ENCODE measurements at places on chromosomes 6 and 20.

GRCh38 chr20:43949741-43950618 is 35.3 kb downstream of the TOX2 start:
- no peak for DNase-seq

GRCh38 chr6:73923905-73924485 is 228.0 kb downstream of the CD109 start:
- DNase-seq = no peak

DNA sequence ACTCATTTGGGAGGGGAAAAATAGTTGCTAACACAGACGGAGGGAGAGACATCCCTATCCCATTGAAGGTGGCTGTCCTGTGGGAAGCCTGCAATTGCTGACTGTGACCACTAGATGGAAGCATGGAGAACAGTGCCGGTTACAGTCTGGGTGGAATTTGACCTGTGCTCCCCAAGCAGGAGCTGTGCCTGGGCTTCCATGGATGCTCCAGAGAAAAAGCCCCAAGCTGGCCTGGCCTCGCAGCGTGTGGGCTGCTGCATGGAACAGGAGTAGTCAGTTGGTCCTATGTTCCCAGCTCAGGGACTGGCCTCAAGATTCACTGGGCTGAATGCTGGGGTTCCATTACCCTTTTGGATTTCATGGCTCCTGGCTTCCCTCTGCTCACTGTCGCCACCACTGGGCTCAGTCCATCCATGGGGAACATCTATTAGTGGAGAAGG is 116.3 kb upstream of the CHD6 start:
- DNase-seq = peak; percentile 68

DNA sequence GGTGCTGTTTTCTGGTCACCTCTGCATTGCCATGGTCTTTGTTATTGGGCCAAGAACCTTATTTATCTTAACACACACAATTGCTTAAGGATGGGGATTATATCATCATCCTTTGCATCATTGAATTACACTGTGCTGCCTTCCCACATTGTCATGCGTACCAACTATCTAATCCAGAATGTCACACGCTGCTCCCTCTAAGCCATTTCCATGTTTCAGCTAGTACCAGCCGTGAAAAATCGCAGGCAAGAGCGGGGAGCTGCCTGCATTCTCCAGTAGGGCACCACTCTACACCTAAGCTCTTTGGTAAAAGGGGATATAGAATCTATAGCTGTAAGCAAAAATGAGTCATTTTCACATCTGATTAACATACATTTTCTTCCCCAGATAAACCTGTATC is 277.0 kb downstream of the PRL start:
- no peak for DNase-seq

- DNase-seq = peak; percentile 67
Measured at GRCh38 chr6:20693466-20694063, 159.3 kb downstream of the CDKAL1 start.

DNA sequence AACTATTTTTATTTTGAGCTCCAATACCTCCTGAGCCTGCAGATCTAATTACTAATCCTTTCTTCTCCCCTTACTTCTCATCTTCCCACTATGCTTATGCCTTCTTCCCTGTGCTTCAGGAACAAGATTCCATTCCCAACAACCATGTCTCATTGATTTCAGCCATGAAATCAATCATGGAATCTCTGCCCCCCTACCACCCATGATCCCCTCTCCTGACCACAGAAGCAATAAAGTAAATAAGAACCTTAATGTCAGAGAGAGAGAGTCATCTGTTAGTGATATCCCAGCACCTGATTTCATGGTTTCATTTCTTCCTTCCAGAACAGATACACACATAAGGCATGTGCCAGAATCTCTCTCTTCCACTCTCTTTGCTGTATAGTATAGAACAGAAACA is 339.7 kb upstream of the KCNQ5 start:
- no peak for DNase-seq

GRCh38 chr6:55379895-55380294 is 52.6 kb downstream of the GFRAL start:
- no peak for DNase-seq

- no peak for DNase-seq
Measured at GRCh38 chr6:104349191-104349590, 510.5 kb downstream of the HACE1 start.

GRCh38 chr6:4672772-4673171 is 103.4 kb upstream of the CDYL start:
- DNase-seq = no peak

DNA sequence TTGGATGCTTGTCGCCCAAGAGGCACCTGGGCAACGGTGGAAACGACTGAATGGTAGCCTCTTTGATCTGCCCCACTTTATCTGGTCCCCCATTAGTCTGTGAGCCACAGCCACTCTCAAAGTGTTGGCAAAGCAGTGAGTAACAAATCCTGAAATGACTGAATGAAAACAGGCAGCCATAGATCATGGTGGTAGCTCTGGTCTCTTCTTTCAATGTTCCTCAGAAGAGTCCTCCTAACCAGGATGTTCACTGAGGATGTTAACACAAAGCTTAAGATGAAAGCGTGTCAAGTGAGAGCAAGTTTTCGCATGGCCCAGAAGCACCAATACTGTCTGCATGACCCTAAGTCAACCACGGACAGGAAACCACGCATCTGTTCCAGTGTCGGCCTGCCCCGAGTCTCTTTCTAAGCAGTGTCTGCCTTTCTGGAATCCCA is 107.3 kb downstream of the IRF4 start:
- DNase-seq = no peak

- DNase-seq = no peak
Measured at GRCh38 chr6:88119769-88120168, 46.4 kb downstream of the CNR1 start.

DNA sequence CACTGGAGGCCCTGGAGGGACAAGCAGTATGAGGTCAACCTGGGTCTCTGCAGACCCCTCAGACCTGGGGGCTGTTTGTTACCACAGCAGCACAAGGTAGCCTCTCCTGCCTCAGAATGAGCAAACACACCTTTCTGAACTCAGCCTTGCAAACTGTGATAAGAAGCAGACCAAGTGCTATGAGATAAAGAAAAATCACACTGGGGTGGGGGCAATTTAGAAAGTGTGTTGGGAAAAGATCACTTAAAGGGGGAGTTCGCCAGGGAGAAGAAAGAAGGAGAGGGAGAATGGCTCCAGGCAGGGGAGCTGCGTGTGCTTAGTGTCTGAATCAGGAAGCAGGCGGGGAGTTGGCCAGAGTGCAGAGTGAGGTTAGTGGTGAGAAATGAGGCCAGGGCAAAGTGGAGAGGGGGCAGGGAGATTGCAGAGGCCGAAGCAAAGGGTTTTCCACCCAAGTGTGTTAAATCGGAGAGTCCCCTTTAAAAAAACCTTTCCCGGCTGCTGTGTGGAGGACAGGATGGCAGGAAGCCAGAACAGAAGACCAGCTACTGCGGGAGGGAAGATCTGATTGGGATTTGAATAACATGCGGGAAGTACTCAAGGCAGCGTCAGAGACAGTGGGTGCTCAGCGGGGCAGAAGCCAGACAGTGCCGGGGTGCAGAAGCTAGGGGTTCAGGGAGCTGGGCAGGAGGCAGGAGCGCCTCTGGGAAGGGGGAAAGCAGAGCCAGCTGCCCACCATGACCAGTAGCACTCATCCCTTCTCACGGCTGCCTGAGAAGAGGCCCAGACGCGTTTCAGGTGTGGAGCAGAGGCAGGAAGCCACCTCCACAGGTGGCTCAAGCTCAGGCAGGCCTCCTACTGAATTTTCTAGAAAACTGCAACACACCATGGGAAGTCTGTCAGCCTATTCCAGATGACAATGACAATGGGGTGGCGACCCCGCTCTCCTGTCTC is 9.0 kb downstream of the ADA start:
- peak; percentile 76 for DNase-seq

- DNase-seq = no peak
Measured at GRCh38 chr6:36914227-36914794, 28.6 kb downstream of the C6orf89 start.

- no peak for DNase-seq
Measured at GRCh38 chr20:63831993-63832686, 1.1 kb upstream of the ZBTB46 start.

DNA sequence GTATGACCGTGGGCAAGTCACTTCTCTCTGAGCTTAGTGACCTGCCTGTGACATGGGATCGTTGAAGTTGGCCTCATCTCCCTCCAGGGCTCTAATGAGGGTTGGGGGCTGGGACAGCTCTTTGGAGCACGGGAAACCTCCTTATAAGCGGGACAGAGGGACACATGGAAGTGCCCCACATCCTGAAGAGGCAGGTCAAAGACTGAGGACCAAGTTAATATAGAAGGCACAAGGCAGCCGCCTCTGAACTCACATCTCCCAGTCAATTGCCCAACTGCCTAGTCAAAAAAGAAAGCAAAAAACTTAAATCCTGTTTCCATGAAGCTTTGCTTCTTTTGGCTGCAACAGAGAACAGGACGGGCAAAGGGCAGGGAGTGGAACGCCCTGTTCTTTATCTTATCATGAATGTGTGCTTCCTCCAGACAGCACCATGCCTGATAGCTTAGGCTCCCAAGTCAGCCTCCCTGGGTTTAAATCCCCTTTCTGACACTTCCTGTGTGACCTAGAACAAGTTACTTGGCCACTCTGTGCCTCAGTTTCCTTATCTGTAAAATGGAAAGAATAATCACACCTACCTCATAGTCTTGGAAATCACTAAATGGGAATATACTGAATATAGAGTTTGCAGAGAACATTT is 27.1 kb downstream of the LBP start:
- no peak for DNase-seq

DNA sequence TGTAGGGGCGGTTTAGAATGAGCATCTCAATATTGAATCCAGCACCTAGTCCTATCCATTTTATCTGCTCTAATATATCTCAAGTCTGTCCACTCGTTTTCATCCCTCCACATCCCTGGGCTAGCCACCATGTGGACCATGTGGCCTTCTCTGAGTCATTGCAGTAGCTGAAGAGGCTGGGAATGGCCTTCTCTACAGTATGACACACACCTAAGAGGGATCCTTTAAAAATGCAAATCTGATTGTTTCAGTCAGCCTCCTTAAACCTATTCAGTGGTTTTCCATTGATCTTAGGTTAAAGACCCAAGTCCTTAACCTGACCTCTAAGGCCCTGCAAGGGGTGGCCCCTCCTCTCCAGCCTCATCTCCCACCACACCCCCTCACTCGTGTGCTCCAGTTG is 9.4 kb downstream of the RING1 start:
- DNase-seq = no peak

GRCh38 chr20:25046736-25047666 is 10.9 kb downstream of the ACSS1 start:
- no peak for DNase-seq

DNA sequence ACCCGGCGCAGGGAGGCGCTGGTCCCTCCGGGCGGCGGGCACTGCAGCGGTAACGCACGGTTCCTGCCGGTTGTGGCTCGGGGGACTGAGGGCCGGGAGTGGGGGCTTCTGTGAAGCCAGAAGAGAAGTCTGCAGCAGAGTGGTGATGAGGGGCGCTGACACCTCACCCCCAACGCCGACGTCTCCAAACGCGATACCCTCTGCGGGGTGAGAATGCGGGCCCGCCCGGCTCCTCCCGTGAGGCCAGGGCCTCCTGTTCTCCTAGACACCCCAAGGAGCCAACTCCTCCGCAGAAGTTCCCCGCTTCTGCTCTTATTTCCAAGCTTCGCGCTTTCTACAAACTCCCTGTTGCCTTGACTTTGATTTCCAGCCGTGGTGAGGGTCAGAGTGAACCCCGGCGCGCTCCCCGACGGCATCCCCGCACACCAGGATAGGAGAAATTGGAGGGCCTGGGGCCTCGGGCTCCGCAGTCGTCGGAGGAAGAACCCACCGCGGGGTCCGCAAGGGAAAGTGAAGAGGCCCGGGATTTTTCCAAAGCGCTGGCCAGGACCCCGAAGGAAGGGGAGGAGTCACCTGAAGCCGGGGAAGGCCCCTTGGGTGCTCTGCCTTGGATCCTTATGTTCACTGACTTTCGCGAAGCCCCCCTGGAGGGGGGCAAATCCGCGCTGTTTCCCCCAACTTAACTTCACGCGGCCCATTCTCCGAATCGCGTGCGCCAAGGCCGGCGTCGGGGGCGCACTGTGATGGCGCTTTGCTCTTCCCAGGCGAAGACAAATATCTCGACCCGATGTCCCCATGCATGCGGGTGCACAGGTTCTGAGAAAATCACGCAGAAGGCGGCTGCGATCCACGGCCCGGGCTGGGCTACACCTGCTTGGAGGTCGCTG is 3.1 kb upstream of the INSM1 start:
- DNase-seq = no peak

GRCh38 chr20:33162753-33163152 is 5.2 kb upstream of the BPIFA2 start:
- no peak for DNase-seq

DNA sequence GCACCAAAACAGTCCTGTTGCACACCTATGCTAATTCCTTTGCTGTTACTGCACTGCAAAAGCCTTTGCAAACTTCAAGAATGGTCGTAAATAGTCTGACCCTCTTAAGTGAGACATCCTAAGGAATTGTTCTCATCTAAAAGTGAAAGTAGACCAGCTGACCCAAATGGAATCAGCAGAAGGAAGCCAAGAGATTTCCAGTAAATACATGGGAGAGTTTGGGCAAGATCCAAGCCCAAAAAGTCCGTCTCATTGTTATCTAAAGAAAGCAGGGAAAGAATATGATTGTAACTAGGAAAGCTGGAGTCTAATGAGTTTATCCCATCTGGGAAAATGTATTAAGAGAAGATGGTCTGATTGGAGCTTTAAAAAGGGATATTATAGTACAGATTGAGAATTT is 43.0 kb upstream of the HIVEP1 start:
- no peak for DNase-seq

DNA sequence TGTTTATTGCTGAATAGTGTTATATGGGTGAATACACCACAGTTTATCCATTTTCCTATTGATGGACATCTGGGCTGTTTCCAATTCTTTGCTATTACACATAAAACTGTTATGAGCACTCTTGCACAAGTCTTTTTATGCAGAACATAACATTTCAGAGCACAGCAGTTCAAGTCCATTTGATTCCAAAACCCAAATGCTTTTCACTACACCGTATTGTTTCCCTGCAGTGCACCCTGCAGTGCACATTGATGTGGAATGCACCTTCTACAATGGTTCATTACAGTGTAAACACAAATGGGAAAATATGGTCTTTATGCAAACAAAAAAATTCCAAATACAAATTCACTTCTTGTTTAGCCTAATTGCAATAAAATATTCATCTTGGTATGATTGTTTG is 3.6 kb upstream of the SLC2A12 start:
- DNase-seq = no peak
